ENCODE measurements at places on chromosomes 6 and 20. TPM values are rescaled to one million over a fixed set of nuclear protein-coding genes. Genes with fewer than 3 reads are reported as not detected.

Gene NEU1
- 37.3 TPM for polyA plus RNA-seq

Gene PPIL6
- 0.07 TPM for polyA plus RNA-seq

Gene KCNB1
- not detected for polyA plus RNA-seq

Gene AIF1
- polyA plus RNA-seq: not detected
